CD4-positive, CD25-positive, alpha-beta regulatory T cell (primary cell): ENCODE measurements at places on chromosomes 7 and 10.
A peak's percentile ranks its signal among the peaks of the same experiment; 100 is the strongest.

DNA sequence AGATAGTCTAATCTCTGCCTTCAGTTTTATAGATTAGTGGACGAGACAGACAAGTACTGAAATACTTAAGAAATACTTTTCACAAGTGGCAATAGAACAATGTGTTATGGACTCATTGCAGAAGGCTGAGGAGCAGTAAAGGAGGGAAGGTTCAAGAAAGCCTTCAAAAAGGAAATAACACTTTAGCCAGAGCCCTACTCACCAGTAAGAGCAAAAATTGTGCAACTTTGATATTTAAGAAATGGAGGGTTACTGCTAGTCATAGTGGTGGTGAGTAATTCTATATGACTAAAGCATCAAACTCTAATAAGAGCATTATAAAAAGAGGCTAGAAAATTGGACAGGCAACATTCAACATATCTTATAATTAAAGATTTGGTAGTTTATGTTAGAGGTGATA lies 28.8 kb downstream of the PTPN12 start:
- DNase-seq: no peak

DNA sequence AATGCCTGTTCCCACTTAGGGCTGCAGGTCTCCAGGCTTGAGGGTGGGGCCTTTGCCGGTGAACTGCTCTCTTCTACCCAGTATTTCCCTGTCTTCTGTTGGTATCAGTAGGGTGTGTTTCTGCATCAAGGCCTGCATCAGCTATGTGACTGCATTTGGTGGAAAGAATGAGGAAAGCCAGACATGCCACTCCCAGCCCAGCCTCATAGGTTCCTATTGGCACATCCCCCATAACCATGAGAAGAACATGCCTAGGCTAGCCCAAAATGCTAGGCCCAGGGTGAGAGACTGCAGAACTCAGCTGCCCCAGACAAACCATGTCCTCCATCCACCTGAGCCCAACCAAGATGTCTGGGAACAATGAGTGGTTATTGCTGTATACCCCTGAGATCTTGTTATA lies 380.3 kb upstream of the ADARB2 start:
- DNase-seq: no peak

DNA sequence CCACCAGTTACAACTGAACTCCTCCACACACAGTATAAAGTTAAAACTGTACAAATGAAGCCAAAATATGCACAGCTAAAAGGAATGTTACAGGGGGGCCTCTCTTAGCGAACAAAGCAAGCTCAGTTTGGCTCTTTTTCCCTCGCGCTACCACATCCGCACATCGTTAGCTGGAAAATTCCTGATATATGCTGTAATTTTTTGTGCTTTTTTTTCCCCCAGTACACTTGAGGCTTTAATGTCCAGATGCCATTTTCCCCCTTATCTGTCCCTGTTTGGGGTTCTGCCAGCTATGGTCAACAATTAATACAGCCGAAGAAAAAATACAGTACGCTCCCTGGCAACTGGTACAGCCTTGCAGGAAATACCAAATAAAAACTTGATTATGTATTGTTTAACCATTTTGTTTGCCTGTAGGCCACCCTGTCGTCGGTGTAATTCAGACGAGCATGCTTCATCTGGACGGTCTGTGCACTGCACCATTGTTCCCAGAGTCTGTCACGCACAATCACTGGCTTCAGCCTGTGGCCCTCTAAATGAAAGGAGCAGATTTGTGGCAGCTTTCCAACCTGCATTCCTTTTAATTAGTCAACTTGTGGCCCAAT lies 108.1 kb upstream of the FAM133B start:
- no peak for DNase-seq

GRCh38 chr7:877312-878232 lies 1.2 kb downstream of the GET4 start:
- DNase-seq: peak; percentile 16

- no peak for DNase-seq
These were observed 466.3 kb downstream of the SEMA3D start for GRCh38 chr7:84720456-84721097.

DNA sequence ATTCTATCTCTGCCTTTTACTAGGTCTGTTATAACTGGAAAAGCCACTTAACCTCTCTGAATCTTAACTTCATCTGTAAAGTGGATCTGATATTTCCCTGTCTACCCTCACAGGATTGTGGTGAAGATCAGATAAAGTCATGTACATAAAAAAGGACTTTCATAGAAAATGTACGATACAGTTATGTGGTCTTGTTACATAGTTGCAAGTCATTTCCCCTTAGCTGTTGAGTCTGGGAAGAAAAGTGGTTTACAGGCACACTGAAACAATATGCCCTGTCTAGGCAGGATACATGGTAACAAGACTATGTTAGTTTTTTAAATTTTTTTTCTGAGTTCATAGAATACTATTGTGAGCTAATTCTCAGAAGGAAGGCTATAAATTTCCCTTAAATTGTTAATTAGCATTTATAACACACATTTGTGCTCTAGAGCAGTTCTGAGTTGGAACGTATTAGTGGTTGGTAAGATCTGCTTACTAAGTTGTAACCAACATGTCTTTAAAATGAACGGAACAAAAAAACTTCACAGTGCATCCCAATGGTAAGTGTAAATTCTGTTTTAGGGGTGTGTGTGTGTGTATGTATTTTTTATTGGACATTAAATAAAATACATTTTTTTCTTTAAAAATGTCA lies 7.1 kb upstream of the GSTO1 start:
- DNase-seq: peak; percentile 49

DNA sequence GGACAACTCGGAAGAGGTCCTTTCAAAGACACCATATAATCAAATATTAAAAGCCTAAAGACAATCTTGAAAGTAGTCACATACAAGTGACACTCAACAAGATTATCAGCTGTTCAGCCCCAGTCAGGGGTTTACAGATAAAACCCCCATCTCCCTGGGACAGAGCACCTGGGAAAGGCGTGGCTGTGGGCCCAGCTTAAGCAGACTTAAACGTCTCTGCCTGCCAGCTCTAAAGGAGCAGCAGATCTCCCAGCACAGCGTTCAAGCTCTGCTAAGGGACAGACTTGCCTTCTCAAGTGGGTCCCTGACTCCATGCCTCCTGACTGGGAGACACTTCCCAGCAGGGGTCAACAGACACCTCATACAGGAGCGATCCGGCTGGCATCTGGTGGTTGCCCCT lies 18.0 kb downstream of the CDCA7L start:
- DNase-seq: no peak

DNA sequence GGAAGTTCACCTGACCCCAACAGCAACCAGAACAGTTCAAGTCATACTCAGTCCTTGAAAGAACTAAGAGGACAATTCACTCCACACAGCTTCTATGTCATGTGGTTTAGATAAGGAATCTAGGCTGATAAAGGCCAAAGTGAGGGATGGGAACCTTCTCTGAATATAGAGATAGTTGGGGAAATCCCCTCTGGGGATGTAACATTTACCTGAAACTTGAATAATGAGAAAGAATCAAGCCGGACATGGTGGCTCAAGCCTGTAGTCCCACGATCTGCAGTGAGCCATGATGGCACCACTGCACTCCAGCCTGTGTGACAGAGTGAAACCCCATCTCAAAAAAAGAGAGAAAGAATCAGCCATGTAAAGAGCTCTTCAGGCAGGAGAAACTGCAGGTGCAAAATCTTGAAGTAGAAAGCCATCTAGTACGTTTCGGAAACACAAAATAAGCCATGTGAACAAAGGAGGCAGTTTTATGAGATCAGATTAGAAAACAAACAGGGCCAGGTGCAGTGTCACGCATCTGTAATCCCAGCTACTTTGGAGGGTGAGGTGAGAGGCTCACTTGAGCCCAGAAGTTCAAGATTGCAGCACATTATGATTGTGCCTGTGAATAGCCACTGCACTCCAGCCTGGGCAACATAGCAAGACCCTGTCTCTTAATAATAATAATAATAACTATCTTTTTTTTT lies 4.5 kb upstream of the DNMBP start:
- DNase-seq: no peak

DNA sequence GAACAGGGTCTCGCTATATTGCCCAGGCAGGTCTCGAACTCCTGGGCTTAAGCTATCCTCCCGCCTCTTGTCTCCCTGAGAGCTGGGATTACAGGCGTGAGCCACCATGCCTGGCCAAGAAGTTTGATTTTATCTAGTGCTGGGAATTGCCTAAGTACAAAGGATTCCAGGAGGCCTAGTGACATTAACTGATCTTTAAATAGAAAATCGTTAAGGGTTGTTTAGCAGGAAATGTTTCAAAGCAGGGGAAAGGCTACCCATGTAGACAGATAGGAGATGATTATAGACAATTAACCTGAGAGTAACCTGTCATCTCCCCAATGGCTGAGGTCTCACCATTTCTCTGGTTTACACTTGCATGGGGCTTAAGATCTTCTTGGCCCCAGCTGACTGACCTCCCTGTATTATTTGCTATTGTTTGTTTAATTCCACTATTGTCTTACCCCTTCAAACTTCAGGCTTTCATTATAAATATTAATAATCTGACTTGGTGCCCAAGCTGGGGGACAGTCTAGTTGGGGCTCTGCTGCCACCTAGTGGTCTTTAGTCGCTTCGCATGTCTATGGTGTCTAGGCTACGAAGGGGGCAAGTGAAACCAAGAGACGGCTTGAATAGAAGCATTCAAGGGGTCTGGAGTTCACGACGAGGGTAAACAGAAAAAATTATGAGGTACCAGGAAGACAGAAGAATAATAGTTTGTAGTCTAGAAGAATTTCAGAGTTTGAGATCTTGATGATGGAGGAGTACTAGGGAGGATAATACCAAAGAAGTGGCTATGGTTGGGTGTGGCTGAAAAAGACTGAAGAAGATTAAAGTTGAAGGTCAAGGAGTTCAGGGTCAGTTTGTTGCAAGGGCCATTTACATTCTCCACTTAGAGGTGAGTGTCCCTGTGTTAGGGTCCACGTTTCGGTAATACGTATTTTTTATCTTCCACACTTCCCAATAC lies 40.4 kb upstream of the BPGM start:
- DNase-seq: peak; percentile 70

DNA sequence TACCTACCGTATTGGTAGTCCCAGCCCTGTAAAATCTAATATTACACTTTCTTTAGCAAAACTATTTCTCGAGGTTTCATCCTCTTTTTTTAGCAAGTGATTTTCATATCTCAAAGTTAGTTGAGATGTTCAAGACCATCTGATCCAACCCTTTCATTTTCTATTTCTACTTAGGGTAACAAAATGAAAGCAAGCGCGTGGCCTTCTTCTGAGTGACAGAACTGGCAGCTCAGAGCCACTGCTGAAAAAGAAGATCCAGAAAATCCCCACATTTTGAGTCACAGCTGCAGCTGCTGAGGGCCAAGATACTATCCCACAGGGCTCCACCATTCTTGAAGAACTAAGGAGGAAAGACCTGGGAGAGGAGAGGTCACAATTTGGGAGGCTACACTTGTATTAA lies 24.8 kb upstream of the ZNF800 start:
- DNase-seq: no peak

DNA sequence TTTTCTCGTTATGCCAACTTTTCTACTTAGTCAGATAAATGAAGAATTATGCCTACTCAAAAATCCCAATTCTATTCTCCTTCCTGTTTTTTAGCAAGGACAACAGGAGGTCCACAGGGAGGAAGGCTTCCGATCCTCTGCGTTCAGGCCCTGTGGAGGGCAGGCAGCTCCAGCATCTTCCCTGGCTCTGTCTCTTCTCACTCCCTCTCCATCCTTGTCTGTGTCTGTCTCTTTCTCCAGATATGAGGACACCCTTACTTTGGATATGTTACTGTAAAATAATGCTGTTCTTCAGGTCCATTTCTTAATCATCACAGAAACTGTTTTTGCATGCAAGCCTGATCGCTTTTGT lies 166.6 kb downstream of the ELMO1 start:
- DNase-seq: no peak

DNA sequence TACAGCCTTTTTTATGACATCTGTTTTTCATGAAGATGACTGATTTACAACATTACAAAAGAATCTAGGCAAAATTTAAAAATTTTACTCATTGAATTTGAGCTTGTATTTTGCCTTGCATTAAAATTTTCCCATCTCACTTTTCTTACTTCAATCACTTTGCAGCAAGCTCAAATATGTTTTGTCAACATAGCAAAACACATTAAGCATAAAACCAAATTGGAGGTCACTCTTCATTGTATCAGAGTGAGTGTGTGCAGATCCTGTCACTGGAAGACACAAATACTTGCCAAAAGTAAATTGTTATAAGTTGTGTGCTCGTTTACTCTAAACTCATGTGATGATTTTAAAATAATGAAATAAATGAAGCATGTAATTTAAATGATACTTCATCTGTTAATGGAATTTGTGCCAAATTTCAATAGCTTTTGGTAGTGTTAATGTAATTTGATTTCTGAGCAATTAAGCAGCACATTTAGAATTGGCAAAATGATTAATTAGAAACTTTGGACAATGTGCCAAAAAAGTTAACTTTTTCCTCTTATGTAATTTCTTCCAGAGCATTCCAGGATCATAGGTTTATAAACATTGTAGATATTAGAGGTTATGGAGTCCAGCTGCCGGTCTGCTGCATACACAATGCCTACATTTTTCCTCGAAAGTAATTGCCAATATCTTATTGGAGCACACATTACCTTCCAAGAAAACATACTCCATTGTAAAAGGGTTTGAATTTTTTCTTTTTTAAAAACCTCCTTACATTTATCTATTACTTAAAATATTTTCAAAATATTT lies 1078.2 kb upstream of the LRRTM3 start:
- DNase-seq: no peak

DNA sequence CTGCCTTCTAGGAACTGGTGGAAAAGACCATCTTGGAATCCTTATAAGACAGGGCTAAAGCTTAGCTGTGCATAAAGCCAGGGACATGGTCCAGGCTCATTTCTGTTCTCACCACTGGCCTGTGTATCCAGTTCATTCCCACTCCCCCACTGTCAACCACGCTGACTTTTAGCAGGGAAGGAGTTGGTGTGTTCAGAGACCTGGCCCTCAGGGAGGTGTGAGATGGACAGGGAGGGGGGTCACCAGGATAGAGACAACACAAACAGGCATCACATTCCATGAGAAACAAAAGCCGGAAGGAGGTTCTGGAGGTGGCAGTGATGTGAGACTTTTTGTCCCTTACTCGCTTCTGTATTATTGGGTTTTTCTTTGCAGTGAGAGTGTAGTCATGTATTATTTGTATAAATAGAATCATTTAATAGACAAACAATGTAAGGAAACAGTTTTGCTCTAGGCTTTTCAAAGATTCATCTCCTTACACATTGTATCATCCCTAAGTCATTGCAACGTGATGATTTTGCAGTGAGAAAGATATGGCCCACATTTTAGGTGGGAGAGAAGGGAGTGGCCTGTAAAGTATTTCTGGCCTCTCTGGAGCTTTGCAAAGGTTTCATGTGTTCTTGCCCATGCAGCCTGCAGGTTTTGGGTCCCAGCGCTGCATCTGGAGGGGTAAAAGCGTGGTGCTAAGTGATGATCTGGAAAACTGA lies 52.0 kb downstream of the EEPD1 start:
- no peak for DNase-seq
